ENCODE measurements at places on chromosomes 3 and 15.
A peak's percentile ranks its signal among the peaks of the same experiment; 100 is the strongest.

DNA sequence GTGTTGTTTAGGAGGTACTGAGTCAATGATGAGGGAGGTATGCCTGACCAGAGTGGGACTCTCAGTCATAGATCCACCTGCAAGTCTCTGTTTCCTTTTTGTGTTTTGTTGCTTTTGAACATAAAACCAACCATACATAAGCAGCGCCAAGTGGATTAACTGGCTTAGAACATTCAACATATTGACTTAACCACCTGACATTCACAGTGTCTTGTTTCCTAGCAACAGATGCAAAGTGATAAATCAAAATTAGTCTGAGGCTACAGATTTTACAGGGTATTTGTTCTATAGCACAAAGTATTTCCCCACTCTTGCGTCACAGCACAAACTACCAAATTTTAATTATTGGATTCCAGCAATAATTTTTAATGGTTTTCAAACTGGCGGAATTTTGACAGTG lies 283.8 kb downstream of the BBX start:
- no peak for DNase-seq

DNA sequence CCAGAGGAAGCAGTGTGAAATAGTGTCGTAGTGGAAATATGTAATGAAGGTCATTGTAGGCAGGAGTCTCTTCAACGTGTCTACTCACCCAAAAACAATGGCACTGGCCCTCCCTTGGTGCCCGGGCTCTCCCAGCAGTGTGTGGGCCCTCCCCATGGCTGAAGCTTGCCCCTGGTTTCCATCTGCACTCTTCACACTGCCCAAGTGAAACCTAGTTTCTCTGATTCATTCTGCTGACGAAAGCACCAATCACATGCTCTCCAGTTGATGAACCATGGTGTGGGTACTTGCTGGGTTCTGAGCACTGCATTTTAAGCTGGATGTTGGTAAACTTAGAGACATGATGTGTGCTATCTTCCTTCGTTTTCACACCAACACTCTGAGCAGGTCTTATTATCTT lies 61.0 kb upstream of the AGBL1 start:
- no peak for DNase-seq

GRCh38 chr3:11137627-11137959 lies 16.7 kb upstream of the HRH1 start:
- no peak for DNase-seq

- no peak for DNase-seq
These were observed 29.7 kb upstream of the USP50 start for GRCh38 chr15:50576166-50576565.

GRCh38 chr3:119359476-119360326 lies 65.5 kb downstream of the ARHGAP31 start:
- no peak for DNase-seq

GRCh38 chr15:37086521-37086920 lies 13.8 kb downstream of the MEIS2 start:
- no peak for DNase-seq

DNA sequence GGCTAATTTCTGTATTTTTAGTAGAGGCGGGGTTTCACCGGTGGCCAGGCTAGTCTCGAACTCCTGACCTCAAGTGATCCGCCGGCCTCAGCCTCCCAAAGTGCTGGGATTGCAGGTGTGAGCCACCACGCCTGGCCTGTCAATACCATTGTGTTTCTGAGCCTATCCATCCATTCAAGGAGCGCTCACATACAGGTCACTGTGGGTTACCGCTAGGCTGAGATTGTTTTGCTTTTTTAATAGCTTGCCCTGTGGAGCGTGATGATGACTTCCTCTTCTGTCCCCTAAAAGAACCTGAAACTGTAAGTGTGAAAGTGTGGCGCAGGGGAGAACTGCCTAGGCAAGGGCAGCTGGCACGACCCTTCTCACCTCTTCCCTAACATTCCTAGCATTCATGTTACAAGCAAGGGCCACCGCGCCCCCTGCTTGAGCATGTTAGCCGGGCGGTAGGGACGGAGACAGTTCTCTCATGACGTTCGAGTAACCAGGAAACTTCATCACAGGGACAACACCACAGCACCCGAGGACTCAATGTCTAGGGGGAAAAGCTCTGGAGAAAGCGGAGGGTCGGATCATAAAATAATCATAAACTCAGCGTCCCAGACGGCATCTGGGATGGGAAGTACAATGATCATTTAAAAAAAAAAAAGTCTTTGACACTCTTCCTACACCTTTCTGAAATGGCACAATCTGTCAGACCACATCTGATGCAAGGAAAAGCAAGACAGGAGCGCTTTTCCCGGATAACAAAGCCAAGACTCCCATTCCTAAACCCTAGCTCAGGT lies 790 bp downstream of the LAMP3 start:
- no peak for DNase-seq

GRCh38 chr15:88745065-88745464 lies 58.2 kb upstream of the ACAN start:
- DNase-seq, result no peak

- DNase-seq, result no peak
These were observed 473.3 kb downstream of the OTOL1 start for GRCh38 chr3:161969867-161970266.

GRCh38 chr3:35296533-35296932 lies 342.8 kb upstream of the ARPP21 start:
- DNase-seq, result no peak

- DNase-seq, result peak; percentile 84
These were observed 54.7 kb downstream of the TP63 start for GRCh38 chr3:189685860-189686259.

GRCh38 chr3:105422645-105423044 lies 55.9 kb downstream of the ALCAM start:
- no peak for DNase-seq

DNA sequence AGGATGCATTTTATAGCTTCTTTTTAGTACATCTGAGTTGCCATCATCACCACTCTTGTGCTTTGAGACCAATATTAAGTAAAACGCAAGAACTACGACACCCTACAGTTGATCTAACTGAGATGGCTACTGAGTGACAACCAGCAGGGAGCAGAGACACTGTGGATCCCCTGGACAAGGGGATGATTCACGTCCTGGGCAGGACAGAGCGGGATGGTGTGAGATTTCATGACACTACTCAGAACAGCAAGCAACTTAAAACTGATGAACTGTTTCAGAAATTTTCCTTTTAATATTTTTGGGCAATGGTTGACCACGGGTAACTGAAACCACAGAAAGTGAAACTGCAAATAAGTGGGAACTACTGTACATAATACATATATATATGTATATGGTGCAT lies 299.2 kb downstream of the ADAMTS17 start:
- DNase-seq, result peak; percentile 59

DNA sequence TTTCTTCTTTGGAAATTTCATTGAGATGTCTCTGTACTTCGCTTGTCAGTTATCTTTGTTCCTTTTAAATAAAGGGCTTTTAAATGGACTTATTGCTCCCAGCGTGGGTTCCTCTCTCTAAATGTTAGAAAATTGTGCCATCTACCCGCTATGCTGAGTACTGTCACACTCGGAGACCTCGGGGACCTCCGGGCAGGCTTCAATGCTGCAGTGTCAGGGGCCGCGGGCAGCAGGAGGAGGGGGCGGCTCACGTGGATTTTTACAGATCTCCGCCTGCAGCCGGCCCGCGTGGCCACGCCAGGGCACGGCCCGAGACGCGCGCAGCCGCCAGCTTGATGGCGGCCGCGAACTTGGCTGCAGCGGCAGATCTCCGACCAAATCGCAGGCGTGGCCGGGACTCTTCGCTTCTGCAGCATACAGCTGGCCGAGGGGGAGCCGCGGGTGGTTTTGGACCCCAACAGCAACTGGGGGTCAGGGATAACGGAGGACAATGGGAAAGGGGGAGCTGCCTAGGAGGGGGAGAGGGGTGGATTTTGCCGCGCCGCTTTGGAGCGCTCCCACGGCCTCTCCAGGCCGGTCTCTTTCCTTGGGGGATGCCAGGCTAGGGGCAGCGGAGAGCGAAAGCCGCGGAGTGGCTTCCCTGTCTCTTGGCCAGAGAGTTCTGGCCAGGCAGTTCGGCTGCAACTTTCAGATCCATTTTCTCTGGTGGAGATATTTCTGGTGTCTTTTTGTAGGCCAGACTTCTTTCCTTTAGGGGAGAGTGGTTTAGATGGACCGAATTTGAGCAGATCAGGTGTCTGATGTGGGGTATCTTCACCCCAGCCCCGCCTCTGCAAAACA lies 15.3 kb downstream of the NR2F2 start:
- DNase-seq, result peak; percentile 68

- DNase-seq, result no peak
These were observed 195.4 kb downstream of the GOLGA6L6 start for GRCh38 chr15:20346082-20346805.

DNA sequence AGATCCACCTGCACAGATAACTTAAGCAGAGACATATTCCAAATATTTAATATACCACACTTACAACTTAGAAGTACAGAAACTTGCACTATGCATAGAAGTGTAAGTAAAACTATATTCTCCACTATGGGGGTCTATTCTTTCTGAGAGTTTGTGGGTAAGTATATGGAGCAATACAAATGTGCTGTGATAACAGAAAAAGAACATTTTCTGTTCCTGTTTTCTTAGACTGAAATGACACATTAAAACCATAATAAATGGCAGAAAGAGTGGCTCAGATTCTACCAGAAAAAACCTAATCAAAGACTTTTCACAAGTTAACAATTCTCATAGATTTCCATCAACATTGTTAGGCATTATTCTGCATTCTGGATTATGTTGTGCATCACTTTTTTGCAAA lies 96.6 kb upstream of the WNT7A start:
- DNase-seq, result no peak

DNA sequence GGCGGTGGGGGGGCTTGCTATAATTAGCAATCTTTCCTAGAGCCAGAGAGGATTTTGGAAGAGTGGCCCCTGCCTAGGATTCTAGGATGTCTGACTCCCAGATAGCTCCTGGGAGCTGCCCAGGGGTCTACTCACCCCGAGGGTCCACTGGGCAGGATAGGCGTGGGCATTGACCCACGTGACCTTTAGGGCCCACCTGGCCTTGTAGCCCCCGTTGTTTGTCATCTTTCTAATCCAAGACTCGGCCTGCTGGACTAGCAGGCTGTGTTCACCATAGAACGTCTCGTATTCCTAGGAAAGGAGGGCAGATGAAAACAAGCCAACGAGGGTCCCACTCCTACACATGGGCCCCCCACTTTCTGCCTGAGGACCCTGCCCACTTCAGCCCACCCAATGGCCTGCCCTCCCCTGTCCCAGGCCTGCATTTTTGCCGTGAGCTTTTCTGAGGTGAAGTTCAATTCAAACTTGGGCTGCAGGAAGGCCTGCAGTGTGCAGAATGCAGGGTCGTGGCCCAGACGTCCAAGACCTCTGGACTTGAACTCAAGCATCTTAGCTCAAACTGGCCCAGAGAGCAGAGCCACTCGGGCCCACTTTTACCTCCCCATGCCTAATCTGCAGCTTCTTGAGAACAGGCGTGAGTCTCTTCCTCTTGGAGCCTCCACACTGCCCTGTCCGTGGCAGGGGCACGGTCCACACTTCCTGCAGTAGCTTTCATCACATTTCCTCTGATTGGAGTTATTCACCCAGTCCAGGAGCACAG lies 41.5 kb downstream of the MUC4 start:
- no peak for DNase-seq

- no peak for DNase-seq
These were observed 168.4 kb upstream of the MLF1 start for GRCh38 chr3:158402590-158402989.

DNA sequence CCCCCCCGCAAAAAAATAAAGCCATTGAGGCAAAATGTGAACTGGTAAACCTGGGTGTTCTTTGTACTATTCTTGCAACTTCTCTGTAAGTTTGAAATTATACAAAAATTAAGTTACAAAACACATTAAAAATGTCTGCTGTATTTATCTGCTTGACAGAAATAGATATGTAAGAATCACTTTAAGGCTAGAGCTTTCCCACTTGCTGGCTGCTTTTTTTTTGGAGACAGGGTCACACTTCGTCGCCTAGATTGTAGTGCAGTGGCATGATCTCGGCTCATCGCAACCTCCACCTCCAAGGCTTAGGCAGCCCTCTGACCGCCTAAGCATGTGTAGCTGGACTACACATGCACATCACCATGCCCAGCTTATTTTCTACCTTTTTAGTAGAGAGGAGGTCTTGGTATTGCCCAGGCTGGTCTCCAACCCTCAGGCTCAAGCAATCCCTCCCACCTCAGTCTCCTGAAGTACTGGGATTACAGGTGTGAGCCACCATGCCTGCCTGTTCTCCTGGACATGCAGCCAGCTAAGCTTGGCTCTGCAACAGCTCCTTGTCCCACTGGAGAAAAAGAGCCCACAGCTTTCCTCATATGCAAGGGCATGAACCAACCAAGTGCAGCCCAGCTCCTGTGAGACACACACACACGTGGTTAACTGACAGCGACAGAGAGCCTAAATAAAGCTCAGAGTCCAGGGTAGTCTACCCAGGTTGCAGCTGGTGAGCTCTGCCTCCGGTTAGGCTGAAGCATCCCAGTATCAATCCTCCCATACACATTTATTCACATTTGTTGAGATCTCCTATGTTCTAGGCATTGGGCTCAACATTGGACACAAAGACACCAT lies 4.5 kb downstream of the RPS17 start:
- DNase-seq, result peak; percentile 18

Data from ELR (cell line).